ENCODE measurements at places on chromosomes 1 and 21.

GRCh38 chr21:43865540-43866259 is 677 bp downstream of the AGPAT3 start:
- no peak for DNase-seq

DNA sequence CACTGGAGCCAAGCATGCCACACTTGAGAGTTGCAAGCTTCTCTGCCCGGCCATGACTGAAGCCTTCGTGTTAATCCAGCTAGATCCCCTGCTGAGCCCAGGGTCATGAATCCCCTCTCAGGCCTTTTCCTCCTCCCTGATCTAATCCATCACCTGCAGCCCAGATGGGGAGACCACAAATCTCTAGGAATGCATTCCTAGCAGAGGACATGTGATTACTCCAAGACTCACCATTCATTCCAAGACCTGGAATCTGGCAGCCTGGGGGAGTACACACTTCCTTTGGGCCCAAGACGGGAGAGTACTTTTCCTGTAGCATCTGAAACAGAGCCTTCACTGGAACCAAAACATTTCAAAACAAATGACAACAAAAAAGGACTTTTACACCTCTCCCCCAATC is 269.3 kb upstream of the NFIA start:
- DNase-seq: no peak

GRCh38 chr1:81312272-81312754 is 488.4 kb upstream of the ADGRL2 start:
- no peak for DNase-seq

GRCh38 chr1:230371923-230372703 is 54.0 kb downstream of the PGBD5 start:
- DNase-seq: no peak

DNA sequence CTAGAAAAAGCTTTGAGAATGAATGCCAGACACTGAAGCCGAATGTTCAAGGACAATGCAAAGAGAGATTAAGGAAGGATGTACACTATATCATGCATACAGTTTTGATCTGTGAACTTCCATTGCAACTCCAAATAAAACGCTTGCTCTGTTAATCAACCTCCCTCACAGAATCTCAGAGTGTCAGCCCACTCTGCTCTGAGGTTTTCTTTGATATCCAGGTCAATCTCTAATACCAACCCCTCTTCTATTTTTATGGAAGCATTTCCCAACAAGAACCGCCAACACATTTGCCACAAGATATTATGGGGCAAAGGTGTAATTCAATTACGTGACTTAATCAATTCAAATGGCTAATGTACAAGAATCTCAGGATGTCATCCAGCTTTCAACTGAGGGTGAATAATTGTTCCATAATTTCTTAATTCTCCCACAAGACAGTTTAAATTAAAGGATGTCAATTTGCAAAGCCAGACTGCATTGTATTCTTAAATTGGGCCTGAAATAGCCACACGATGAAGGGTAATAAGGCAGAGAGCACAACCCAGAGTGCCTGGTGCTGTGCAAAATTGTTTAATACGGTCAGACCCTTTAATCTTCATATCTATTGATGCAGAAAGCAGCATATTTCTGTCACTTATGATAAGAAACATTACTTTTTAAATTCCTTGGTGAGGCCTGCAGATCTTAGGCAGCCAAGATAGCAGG is 459.2 kb upstream of the DAB1 start:
- DNase-seq: no peak

- no peak for DNase-seq
These were observed 4.1 kb upstream of the SLC2A1 start for GRCh38 chr1:42962641-42963377.

DNA sequence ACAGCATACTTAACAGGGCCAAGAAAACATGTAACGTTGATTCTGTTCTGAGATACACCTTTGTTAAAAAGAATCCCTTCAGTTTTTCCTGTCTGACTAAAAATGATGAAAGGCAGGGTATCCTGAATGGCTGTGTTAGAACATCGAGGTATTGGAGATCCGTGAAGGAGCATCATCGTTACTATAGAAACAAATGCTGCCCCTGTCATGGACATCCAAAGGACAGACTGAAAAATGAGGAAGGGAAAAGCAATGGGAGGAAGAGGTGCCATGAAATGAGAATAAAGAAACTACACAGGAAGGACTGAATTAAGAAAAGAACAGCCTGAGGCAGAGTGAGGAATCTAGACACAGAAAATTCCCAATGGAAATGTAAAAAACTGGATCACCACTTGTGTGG is 257.9 kb downstream of the PDE4B start:
- DNase-seq: no peak

DNA sequence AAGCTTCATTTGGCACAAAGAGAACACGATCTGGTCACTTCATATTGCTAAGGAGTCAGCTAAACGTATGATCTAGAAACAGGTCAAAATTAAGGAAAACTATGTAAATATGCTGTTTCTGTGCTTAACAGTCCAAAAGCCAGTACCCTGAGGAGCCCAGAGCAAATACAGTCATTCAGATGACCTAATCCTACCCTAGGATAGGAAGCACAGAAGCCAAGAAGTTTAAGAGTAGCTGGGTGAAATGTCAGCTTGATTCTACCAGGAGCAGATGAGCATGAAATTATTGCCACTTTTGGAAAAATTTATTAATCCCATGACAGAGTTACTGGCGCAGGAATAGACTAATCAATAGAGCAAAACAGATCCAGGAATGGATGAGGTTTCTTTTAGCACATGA is 18.3 kb downstream of the SORT1 start:
- no peak for DNase-seq

GRCh38 chr21:42537106-42537742 is 23.6 kb downstream of the SLC37A1 start:
- DNase-seq: no peak

DNA sequence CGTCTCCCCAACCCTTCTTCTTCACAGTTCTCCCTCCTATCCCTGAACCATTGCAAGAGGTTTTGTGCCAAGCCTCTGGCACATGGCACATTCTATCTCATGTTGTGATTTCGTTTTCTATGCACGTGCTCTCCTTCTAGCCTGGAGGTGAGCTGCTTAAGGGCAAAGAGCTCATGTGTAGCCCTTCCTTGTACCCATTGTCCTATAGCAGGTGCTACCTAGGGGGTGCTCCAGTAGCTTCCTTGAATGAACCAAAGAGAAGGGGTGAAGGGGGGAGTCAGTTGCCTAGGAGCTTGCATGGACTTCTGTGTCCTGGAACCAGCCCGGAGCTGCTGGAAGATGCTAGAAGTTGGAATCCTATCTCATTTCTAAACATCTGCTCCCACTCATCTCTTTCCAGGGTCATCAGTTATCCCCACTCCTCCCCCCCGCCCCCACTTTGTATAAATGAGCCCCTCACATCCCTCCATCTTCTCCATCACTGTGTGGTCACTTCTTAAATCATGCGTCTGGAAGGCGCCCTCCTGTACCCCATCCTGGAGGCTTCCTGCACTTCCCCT is 535 bp upstream of the DISC1 start:
- DNase-seq: no peak

GRCh38 chr1:1306070-1306660 is 1.6 kb downstream of the ACAP3 start:
- no peak for DNase-seq

DNA sequence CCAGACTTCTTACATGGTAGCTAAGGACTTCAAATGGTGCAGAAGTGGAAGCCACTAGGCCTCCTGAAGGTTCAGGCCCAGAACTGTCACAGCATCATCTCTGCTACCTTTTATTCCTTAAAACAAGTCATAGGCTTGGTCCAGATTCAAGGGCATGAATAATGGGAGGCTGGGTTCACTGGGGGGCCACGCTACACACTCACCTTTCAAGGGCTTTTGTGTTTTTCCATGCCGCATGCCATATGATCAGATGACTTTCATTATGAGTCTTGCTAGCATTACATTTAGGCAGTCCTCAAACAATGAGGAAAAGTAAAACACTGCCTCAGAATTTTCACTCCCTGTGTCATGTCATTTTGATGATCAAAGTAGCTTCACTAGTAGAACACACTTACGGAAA is 83.4 kb downstream of the VPS26C start:
- no peak for DNase-seq

DNA sequence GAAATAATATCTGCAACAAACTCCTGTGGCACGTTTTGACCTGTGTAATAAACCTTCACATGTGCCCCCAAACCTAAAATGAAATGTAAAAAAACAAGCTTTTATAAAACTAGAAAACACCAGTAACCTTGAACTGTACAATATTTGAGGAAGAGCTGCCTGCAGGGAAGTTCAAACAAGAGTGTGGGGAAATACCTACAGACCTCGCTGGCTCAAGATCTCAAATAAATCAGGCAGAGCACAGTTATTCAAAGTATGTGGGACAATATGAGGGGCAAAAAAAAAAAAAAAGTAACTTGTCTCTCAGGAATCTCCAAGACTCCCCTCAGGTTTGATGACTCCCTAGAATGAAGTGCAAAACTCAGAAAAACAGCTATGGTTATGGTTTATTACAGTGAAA is 37.9 kb upstream of the PPIH start:
- DNase-seq: no peak

- DNase-seq: no peak
These were observed 153.7 kb downstream of the ELAVL4 start for GRCh38 chr1:50262436-50262835.

GRCh38 chr21:28865488-28866186 is 127.0 kb downstream of the LTN1 start:
- DNase-seq: no peak

DNA sequence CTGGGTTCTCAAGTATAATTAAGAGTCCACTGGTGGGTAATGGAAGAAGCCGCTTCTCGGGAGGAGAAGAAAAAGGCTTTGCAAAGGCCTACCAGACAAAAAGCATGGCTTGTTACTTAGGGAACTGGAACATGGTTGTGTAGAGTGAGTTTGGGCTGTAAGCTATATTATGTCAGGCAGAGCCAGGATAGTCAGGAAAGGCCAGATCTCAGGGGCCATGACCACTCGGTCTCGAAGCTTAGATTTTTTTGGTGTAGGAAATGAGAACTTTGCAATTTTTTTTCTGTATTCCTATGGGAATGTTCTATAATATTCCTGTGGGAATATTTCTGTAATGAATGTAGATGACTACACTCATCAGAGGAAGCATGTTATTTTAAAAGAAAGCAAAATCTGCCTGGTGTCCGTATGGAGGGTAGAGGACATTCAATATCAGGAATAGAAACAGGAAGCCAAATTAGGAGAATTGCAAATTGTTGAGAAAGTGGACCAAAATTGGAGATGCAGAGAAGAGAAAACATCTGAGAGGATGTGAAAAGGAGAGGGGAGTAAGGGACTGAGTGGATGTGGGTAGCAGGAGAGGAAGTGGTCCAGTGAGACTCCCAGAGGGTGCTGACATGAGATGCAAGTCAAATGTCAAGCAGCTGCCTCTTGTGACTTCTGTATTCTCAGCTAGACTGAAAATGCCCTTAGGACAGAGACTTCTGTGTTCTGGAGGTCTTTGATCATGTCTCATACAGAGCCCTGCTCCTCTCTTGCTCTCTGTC is 45.2 kb upstream of the HAO2 start:
- no peak for DNase-seq

- no peak for DNase-seq
These were observed 32.3 kb upstream of the LBR start for GRCh38 chr1:225460021-225460736.

DNA sequence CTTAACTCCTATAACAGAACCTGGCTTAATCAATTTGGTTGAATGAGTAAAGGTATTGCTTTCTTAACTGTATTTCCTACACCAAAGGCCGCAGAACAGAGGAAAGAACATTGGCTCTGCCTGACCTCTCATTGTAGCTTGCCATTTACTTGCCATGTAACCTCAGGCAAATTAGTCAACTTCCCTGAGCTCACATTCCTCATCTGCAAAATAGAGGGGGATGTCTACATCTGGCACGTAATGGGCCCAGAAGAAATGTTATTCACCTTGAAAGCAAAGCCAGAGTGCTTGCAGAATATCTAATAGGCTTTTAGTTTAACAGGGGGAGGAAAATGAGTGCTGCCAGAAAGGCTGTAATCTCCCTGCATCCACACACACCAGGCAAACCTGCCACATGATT is 44.3 kb downstream of the LAMC2 start:
- DNase-seq: no peak

DNA sequence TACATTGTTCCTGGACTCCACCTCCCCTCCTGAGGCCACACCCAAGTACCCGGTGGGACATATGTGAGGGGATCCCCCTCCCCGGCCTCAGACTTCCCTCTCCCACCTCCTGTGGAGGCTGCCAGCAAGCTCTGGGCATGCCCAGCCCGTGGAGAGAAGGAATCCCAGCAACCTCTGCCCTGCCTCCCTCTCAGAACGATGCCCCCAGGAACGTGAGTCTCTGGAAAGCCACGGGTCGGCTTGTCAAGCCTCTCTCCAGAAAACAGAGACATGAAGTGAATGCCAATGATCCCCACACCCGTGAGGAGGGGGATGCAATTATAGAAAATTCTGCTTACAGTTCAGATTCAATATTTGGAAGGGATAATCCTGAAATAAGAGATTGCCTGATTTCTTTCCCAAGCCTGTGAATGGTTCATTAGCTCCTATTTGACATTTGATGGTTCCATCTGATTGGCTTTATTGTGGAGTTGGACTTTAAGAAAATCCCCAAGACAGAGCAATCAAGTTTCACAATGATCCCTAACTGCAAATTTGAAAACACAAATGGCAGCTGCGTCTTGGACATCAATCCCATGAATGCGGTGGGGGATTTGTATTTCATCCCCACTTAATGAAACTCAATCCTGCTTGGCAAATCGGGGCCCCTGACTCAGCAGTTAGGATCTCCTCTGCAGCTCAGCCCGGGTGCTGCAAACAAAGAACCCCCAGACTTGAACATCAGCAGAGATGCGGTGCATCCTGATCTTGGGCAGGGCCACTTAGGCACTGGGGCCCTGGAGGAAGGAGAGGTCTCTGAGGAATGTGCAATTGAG is 9.1 kb upstream of the GUCA2B start:
- DNase-seq: no peak

GRCh38 chr1:201128476-201128875 is 1.5 kb upstream of the ASCL5 start:
- no peak for DNase-seq

DNA sequence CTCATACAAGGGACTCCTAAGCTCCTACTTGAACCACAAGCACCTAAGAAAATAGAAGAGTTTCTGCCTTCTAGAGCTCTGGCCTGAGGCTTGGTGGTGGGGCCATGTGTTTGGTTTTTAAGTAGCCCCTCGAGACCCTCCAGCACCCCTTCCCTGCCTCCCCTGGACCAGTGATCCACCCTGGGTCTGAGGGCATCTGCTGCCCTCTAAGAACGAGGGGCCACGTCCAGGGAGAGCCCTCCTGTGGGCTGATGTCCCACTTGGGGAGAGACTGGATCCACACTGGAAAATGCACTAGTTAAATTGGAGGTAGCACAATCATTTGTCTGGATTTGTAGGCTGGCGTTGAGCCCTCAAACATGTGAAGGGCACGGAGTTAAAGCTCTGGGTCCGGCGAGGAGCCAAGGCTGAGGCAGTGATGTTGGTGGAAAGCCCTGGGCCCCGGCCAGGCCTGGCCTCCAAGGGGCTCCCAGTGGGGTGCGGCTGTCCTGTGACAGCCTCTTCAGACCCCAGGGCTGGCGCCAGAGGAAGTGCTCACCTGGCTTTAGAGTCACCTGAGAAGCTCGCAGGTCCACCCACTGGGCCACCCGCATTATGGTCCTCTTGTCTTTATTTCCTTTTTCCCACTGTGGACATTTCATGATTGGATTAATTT is 65.2 kb downstream of the SLC37A1 start:
- no peak for DNase-seq

All from esophagus squamous epithelium (tissue), 5 donors.